ENCODE measurements at places on chromosomes 4 and X.
A peak's percentile ranks its signal among the peaks of the same experiment; 100 is the strongest.

- no peak for DNase-seq
These were observed 1.3 kb upstream of the CXorf65 start for GRCh38 chrX:71107762-71108360.

GRCh38 chr4:185210102-185210981, 944 bp downstream of the SNX25 start:
- peak; percentile 24 for DNase-seq

DNA sequence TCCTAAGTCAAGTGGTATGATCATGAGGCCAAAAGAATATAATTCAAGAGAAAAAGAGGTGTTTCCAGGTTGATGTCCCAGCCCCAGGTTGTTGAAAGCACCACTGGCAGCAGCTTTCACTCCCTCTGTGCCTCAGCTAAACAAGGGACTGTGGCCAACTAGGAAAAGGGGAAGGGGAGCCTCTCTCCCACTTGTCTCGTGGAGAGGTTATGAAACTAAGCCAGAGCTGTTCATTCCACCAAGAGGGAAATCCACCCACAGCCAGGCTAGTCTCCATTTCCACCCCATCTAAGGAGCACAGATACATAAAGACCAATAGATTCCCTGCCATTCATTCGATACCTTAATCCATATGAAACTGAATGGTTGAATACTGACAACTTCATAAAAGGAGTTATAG, 8.1 kb downstream of the ANXA5 start:
- no peak for DNase-seq

DNA sequence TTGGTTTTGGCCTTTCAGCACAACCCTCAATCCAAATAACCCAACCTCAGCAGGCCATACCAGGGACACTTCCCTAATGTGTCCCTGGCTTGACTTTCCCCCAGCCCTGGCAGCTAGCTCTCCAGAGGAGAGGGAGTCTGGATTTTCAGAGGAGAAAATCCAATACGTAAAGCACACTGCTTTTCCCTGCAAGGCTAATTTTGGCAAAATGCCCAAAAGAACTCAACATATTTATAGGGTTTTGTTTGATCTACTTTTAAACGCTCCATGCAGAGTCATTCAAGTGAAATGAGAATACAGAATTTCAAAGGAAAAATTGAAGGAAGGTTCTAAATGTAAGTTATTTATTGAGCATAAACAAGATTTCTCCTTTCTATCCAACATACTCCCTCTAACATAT, 167.2 kb downstream of the SH3KBP1 start:
- DNase-seq, result no peak

DNA sequence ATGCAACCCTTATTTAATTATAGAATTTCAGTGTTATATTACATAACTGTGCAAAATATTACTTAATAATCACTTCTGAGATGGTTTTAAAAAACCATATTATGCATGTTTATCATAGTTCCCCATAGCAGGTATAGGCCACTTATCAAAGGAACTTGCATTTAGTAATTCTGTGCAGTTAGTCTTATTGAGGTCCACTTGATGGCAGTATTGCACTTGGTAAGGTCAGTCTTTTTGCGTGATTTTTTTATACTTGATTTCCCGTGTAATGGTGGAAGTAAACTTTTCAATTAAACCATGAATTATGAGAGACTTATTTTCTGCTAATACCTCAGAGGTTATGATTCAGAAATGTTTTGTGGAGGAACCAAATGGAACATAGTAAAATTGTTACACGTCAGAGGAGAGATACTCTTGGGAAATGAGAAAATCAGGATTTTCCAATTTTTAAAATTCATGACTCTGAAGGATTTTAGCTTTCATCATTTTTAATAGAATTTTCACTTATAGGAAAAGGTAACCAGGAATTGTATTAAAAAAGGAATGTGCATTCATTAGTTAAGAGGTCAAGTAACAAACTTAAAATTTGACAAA, 230.0 kb downstream of the CCSER1 start:
- no peak for DNase-seq

Data from SHP77 (cell line).